ENCODE measurements at places on chromosomes 7 and 10.

- no peak for DNase-seq
Measured at GRCh38 chr7:6385110-6385781, 62.5 kb downstream of the DAGLB start.

DNA sequence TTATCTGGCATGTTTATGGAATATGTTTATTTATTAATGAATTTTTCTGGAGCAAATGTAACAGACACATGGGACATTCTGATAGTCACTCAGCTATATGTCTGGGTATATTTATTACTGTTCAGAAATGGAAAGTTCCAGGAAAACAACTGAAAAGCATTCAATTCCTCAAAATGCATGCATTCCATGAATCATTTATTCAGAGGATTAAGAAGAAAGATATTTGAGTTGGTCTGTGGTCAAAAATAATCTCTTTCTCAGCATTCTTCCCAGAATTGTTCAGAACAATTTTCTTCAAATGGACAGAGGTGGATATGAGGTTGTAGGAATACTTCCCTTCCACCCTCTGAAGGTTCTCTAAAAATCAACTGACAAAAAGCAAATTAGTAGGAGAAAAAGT is 97.6 kb upstream of the ITGB1 start:
- DNase-seq, result no peak

- DNase-seq, result peak; percentile 21
Measured at GRCh38 chr7:105015390-105015965, 1.5 kb downstream of the KMT2E start.

- no peak for DNase-seq
Measured at GRCh38 chr10:51023636-51024035, 50.7 kb upstream of the PRKG1 start.

DNA sequence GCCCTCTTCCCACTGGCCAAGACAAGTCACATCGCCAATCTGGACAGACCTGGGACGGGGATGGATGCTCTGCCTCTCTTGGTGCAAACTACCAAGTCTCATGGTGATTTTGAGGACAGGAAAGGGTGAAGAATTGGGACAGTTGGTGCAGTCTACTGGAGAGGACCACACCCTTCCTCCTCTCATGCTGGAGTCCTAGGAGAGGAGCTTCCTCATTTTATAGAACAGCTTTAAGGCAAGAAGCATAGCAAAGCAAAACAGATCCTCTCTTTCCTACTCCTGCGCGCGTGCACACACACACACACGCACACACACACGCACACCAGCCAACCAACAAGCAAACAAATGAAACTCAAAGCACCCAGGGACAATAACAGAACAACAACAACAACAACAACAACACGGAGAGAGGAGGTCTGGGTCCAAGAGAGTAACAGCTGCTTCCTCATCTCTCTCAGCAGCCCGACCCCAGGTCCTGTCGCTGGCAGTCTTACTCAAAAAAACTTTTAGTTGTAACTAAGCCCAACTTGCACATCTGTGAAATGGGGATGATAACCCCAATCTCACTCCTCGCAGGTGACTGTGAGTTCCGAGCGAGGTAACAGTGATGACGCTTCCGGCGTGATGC is 83.4 kb downstream of the TMEM178B start:
- no peak for DNase-seq

GRCh38 chr10:124955243-124955642 is 13.3 kb downstream of the ZRANB1 start:
- no peak for DNase-seq

DNA sequence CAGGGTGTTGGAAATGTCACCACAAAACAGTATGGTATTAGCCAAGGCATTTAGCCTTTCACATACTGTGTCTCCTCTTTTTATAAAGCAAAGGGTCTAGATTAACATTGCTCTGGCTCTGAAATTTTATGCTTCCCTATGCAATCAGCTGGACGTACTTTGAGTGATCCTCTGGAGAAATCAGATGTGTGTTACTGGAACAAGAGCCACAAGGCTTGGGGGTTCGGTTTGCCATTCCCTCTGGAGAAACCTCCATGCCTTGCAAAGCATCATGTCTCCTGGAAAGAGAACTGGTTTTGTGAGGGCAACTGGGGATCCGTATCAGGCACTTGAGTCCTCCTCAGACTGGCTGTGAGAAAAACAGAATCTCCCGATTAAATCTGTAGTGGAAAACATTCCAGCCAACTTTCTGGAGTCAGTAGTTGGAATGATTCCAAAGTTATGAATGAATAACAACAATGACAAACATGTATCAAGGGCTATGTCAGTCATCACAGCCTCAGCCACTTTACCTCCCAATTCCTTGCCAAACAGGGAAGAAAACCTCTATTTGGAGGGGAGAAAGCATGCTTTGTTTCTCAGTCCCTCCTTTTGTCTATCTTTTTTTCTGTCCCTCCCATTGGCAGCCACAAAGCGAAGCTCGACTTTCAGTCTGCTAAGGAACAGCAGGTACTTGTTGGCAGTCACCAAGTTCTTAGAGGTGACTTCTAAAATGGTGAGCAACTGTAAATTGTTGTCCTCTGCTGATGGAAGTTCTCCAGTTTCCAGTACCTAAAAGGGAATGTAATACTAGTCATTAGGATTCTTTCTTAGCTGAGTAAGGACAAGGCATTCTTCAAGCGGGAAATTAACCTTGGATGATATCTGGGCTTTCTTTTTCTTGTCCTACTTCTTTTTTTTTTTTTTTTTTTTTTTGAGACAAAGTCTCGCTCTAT is 864.8 kb upstream of the AUTS2 start:
- no peak for DNase-seq

GRCh38 chr7:34277016-34277802 is 371.9 kb downstream of the BMPER start:
- DNase-seq, result no peak

- DNase-seq, result no peak
Measured at GRCh38 chr10:62454687-62455397, 80.7 kb downstream of the ZNF365 start.

- DNase-seq, result no peak
Measured at GRCh38 chr10:86592413-86592812, 61.9 kb upstream of the OPN4 start.

- no peak for DNase-seq
Measured at GRCh38 chr7:40839881-40840280, 705.1 kb downstream of the SUGCT start.

DNA sequence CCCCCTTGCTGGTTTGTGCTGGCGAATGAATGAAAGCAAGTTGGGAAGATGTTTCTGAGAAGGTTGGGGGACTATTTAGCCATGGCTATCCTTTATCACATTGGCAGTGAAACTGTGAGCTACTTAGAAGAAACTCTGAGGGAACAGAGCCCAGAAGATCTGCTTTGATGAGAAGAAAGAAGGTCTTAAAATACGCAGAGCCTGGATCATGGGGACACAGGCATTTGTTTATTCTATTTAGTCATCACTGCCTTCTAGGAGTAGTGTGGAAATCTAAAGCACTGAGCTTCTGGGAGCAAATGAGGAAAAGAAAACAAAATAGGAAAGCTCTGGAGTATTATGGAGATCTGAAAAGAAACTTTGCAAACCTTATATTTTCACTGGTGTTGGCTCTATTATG is 28.5 kb downstream of the CPED1 start:
- no peak for DNase-seq

GRCh38 chr10:101032637-101033224 is 1.7 kb downstream of the SFXN3 start:
- DNase-seq, result no peak

- DNase-seq, result no peak
Measured at GRCh38 chr10:131249238-131249954, 62.1 kb downstream of the TCERG1L start.

GRCh38 chr7:24685708-24686107 is 71.6 kb downstream of the GSDME start:
- no peak for DNase-seq

DNA sequence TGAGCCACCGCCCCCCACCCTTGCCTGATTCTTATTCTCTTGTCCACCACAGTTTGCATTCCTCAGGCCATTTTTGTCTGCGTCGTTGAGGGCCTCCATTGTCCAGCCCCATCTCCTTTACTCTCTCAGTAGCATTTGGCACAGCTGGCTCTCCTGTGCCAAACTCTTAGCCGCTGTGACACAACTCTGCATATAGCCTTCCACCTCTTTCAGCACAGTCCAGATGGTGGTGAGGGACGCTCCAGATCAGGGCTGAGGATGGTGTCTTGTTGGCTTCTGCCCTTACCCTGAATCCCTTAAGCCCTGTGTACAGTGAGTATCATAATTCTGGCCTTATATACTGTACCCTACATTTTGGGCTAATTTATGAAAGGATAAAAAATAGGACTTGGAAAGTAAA is 45.6 kb downstream of the BMPR1A start:
- DNase-seq, result no peak

- no peak for DNase-seq
Measured at GRCh38 chr7:87000344-87000743, 59.1 kb downstream of the ELAPOR2 start.

DNA sequence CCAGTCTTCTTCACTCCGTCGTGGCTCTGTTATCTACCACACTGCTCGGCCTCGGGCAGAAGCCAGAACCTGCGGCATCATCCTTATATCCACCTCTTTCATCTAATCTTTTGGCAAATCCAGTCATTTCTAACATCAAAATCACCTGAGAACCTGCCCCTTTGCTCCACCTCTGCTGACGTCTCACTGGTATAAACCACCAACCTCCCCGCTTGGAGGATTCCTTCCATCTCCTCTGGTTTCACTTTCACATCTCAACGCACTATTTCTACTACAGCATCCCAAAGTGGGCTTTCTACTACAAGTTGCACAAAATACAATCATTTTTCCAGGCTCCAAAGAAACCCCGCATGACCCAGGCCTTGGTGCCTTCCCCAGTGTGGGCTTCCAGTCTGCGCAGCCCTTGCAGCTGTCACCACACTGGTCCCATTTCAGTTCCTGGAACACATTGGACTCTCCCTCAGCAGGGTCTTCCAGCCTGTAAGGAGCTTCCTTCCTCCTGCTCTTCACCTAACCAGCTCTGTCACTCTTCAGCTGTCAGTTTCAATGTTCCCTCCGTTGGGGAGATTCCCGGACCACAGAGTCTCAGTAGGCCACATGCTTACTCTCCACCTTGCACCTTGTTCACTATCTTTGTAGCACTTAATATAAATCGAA is 85.0 kb downstream of the PRKCQ start:
- no peak for DNase-seq

DNA sequence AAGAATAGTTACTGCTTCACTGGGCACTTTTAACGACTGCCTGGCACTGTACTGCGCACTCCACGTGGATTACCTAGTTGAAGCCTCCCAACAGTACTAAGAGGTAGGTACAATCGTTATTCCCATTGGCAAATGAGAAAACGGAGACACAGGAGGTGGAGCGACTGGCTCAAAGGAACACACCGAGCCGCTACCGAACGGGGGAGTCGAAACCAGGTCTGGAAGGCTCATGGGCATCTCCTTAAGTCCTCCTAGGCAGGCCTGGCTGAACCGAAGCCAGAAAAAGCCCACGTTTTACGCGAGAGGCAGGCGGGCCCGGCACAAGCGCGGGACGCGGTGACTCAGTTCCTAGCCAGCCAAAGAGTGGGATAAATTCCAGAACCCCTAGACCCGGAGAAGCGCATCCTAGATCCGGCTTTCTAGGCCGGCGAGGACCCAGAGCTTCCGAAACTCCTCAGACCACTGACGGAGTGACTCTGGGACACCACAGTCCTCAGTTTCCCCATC is 472 bp downstream of the PDAP1 start:
- DNase-seq, result peak; percentile 32

DNA sequence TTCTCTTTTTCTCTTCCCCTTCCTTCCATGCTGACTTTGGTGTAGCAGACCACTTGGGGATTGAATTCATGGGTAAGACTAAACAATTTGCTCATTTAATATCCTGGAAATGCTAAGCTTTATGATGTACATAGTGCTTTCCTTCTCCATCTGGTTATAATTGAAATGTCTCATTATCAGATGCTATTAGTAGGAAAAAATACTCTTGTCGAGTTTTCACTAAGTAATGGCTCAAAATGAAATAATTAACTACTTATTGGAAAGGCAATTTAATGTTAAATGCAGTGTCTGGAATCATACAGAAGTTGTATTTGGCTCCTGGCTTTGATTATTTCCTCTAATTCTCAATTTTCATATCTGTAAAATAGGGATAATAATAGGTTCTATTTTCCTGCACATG is 990.4 kb downstream of the NRG3 start:
- DNase-seq, result no peak

- no peak for DNase-seq
Measured at GRCh38 chr10:86851328-86852207, 95.1 kb downstream of the BMPR1A start.

DNA sequence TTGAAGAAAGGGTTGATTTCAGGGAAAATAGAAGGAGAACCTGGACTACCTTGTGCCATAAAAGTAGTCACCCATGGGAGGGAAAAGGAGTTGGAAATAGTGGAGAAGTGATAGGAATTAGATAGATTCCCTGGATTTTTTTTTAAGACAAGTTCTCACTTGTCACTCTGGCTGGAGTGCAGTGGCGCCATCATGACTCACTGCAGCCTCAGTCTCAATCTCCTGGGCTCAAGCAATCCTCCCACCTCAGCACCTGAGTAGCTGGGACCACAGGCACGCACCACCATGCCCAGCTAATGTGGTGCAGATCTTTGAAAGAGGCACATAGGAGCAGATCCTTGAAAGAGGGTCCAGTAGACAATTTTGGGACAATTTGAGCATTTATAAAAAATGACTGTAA is 9.5 kb upstream of the BLNK start:
- no peak for DNase-seq

- DNase-seq, result no peak
Measured at GRCh38 chr7:127415060-127415742, 22.7 kb upstream of the ZNF800 start.

GRCh38 chr7:141202535-141202934 is 128.7 kb downstream of the TMEM178B start:
- DNase-seq, result no peak

GRCh38 chr7:38211940-38212339 is 33.9 kb downstream of the STARD3NL start:
- DNase-seq, result no peak

DNA sequence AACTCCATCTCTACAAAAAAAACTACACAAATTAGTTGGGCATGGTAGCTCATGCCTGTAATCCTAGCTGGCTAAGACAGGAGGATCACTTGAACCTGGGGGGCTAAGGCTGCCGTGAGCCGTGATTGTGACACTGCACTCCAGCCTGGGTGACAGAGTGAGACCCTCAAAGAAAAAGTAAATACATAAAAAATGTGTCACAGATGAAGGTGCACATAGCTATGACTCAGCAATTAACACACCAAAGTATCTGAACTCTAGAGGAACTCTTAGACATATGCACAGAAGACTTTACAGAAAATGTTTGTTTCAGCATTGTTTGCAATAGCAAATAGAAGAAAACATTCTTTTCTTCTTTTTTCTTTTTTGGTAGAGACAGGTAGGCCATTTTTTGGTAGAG is 8.3 kb downstream of the C10orf62 start:
- DNase-seq, result no peak

- no peak for DNase-seq
Measured at GRCh38 chr7:136359333-136359903, 382.3 kb upstream of the MTPN start.

DNA sequence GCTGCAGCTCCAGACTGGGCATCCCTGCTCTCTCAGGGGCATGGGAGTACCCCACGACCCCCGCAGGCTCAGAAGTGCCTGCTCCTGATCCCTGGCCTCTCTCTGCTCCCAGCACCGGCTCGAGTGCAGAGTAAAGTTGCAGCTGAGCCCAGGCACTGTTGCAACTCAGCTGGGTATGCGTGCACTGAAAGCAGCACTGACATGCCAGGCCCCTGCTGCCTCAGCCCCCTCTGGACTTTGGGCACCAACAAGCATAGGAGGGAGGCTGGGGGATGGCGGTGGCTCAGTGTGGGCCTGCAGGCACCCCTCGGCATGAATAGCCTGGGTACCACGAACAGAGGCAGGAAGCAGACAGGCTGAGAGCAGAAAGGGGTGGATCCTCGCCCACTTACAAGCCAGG is 295.3 kb downstream of the GRM8 start:
- DNase-seq, result no peak

All from nephron progenitor cell (in vitro differentiated cells).